ENCODE measurements at places on chromosomes 1 and 21. TPM values are rescaled to one million over a fixed set of nuclear protein-coding genes. Genes with fewer than 3 reads are reported as not detected.

GRCh38 chr1:112144733-112145426, 155.4 kb upstream of the KCND3 start:
- DNase-seq: no peak

DNA sequence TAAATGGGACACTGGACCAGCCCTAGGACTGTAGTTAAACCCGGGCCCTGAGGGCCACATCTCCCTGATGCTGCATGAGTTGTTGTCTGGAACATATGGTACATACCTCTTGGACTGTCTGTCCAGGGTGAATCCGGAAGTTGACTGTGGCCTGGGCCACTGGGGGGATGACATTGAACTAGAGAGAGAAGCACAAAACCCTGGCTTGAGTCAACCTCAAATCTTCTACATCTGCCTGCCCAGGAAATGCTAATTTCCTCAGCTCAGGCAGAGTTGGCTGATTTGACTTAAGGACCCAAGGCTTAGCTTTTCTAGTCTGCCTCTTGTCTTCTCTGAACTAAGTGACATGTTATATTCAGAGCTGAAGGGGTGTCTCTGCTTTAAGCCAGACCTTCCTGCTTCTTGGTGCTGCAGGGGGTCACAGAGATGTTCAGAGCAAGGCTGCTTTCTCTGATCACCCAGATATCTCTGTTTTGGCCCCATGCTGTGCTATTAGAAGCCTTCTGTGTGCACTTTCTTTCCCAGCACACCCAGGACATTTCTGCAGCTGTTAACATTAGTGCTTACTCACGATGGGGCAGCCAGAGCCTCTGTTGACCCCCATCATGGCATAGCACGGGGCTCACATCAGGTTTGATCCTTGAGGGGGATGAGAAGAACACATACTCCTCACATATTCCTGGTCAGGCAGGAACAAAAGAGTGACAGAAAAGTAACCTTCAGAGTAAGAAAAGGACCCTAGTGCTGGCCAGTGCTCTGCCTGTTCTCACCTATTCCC, 9.6 kb downstream of the PM20D1 start:
- DNase-seq: no peak

GRCh38 chr1:50305808-50306207, 117.4 kb downstream of the DMRTA2 start:
- no peak for DNase-seq

Gene NPR1
- total RNA-seq: 0.02 TPM

DNA sequence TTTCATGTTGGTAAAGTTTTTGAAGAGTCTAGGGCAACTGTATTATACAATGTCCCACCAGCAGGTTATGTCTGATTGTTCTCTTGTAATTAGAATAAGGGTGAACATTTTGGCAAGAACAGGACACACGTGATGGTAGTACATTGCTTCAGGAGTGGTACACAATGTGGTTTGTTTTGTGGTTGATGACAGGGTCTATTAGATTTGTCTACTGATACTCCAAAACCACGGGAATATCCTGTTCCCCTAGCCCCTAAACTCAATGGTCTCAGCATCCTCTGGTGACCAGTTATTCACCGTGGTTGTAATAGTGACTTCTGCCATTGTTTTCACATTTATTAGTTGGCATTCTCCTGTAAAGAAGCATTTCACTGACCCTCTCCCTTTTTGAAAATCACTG, 22.1 kb upstream of the ACTA1 start:
- peak; percentile 36 for DNase-seq

Gene OR6P1
- not detected for total RNA-seq

Gene AMPD1
- total RNA-seq: not detected

Gene MTR
- 17.0 TPM for total RNA-seq

- peak; percentile 31 for DNase-seq
Measured at GRCh38 chr1:19676438-19676922, 11.8 kb downstream of the HTR6 start.

- no peak for DNase-seq
Measured at GRCh38 chr21:46054031-46054430, 43.9 kb upstream of the COL6A2 start.

DNA sequence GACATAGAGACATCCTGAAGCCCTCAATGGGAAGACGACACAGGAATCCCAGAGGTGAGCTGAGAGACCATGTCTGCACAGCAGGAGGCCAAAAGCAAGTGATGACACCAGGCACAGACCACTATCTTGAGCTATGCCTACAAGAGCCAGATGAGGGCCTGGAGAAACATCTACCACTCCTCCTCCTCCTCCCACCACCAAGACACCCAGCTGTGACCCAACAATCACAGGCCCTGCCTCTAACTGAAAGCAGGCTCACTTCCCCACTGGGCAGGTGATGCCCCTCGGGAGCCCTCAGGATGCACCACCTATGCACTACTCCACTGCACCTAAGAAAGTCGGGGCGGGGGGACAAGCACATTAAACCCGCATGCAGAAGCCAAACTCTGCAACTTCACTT, 16.5 kb downstream of the TADA1 start:
- DNase-seq: no peak

Gene CGN
- total RNA-seq: 1.6 TPM

Gene RHCE
- not detected for total RNA-seq

GRCh38 chr1:172751683-172752082, 92.8 kb downstream of the FASLG start:
- no peak for DNase-seq

Gene FAM89A
- total RNA-seq: 14.4 TPM

- DNase-seq: peak; percentile 64
Measured at GRCh38 chr1:11730429-11730891, 5.5 kb upstream of the AGTRAP start.

- DNase-seq: no peak
Measured at GRCh38 chr21:39484711-39485276, 33.0 kb downstream of the SH3BGR start.

Gene ATP6V1G3
- total RNA-seq: not detected

Gene IGSF5
- not detected for total RNA-seq

DNA sequence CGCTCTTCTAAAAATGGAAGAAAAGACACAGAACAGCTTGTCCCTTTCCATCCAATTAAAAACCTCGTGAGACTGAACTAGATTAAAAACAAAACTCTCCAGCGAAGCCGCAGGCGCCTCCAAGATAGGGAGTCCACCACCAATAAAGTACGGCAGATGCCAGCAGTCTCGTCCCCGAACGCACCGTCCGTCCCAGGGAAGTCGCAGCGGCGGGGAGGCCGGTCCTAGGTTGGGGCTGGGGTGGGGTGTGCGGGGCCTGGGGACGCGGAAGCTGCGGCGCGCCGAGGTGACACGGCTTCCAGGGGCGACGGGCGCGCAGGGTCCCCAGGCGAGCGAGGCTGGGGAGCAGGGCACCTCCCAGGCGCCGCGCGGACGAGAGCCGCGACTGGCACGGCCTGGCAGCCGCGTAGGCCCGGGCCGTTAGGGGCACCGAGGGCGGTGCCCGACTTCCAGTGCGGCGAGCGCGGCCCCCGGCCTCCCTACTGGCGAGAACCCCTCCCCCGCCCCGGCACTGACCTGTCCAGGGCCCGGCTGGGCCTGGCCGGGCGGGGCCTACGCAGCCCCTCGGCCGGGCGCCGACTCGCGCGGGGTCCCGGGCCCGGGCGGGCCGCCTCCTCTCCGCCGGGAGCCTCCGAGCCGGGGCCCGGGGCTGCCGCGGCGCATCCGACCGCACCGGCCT, 28.3 kb upstream of the A3GALT2 start:
- DNase-seq: peak; percentile 51

DNA sequence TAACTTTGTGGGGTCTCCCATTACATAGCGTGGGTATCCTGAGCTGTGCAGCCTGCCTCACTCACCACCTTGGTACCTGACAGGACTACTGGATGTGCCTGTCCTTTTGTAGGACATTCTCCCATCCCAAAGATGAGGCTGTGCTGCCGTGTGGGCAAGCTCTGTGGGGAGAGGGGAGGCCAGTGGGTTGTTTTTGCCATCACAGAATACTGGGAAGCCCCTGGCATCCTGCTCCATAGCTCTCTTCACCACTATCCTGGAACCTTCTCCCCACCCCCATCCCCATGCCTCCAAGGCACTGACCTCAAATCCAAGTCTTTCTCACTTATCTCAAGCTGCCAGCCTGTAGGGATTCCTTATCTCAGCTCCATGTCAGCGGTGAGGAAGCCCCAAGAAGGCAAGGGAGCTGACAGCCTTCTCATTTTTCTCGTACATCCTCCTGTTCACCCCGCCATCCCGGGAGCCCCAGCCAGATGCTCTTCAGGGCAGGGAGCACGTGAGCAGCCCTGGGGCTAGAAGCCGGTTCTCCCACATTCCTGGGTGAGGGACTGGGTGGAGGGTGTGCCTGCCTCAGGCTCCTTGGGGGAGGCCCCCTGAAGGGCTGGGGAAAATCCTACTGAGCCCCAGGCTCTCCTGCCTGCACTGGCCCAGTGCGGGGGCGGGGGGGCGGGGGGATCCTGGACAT, 2.4 kb upstream of the ELF3 start:
- DNase-seq: no peak

All from HT1080 (cell line).